ENCODE measurements at places on chromosomes 7 and 10.

- no peak for DNase-seq
Observed at GRCh38 chr7:106282390-106282789, 2.4 kb downstream of the NAMPT start.

- no peak for DNase-seq
Observed at GRCh38 chr7:41786944-41787343, 84.1 kb upstream of the INHBA start.

- DNase-seq = no peak
Observed at GRCh38 chr10:107865691-107866090, 701.2 kb upstream of the SORCS1 start.

GRCh38 chr7:50743016-50743415, 39.7 kb downstream of the GRB10 start:
- DNase-seq = no peak

- no peak for DNase-seq
Observed at GRCh38 chr7:93015101-93015778, 102.5 kb downstream of the SAMD9 start.

DNA sequence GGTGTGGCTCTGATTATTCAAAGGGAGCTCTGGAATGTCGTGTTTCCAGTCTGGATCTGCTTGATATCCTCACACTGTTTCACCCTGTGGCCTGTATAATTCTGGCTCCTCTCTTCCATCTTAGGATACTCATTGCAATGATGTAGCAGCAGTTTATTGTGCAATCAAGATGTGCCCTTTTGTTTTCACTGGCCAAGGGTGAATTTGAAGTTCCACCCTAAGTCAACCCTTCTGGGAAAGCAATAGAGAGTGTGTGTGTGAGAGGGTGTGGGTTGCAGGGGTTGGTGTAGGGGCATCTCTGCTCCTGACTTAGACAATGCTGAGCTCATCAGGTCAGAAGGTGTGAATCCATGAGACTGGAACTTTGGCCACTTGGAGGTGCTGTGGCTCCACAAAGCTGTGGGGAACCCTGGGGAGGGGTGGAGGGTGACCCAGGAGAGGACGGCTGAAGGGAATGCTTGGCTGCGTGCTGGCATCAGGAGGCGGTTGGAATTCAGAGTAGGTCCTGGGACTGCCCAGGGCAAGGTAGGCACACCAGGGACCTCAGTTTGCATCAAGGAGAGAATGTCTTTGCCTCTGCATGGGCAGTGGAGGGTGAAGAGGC, 118.0 kb upstream of the PRSS58 start:
- DNase-seq = no peak

GRCh38 chr7:63071396-63071795, 927.3 kb upstream of the ZNF722 start:
- no peak for DNase-seq

- DNase-seq = no peak
Observed at GRCh38 chr7:151271699-151272355, 23.3 kb upstream of the SMARCD3 start.

GRCh38 chr10:110772454-110773025, 99.2 kb upstream of the PDCD4 start:
- DNase-seq = no peak

- no peak for DNase-seq
Observed at GRCh38 chr10:50561816-50562215, 61.9 kb downstream of the SGMS1 start.

- DNase-seq = no peak
Observed at GRCh38 chr7:130794619-130794922, 60.6 kb upstream of the KLF14 start.

DNA sequence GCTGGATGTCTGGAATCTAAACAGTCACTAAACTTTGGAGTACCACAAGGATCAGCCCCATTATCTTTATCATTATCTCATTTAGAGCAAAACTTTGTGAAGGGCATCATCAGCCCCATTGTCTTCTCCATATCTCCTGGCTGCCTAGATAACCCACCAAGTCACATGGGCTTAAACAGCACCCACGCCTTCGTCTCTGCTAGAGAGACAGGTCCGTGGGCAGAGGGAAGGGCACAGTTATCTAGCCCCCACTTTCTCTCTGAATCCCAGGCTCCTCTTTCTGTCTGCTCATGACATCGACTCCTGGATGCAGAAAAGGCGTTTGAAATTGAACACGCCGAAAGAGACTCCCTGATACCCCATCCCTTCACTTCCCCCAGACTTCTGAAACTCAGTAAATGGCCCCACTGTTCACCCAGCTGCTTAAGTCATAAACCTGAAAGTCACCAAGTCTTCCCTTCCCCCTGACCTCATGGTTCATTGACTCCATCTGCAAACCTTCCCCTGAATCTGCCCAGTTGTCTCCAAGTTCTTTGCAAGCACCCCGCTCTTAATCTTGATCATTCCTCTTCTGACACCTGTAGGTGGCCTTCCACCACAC, 20.9 kb upstream of the PARD3 start:
- DNase-seq = no peak

GRCh38 chr7:50591098-50591479, 25.9 kb upstream of the DDC start:
- DNase-seq = no peak

- no peak for DNase-seq
Observed at GRCh38 chr10:89470628-89471027, 56.3 kb downstream of the IFIT5 start.

DNA sequence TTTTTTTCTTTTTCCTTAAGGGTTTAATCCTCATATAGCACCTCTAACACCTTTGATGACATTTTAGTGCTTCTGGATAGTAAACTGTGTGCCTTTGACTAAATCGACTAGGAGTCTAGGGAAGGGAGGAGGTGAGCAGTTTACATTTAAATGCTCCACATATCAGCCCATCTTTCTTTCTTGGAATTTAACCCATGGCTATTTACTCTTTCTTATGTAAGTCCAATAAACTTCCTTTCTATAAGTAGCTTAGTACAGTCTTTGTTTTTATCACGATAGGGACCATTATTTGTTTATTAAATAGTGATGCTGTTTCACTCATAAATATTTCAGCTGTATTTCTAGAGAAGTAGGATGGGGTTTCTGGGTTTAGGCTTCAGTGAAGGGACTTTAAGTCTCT, 669.9 kb downstream of the AUTS2 start:
- DNase-seq = no peak

Data from stimulated activated CD8-positive, alpha-beta memory T cell treated with anti-CD3 and anti-CD28 coated beads, Interleukin-4, amount 100 ng/mL, for 4 hours (primary cell).